Endothelial cell of umbilical vein (primary cell): ENCODE measurements at places on chromosomes 2 and 18. TPM values are rescaled to one million over a fixed set of nuclear protein-coding genes. Genes with fewer than 3 reads are reported as not detected.

- no peak for DNase-seq
These were observed 3.4 kb downstream of the PXDN start for GRCh38 chr2:1740716-1741589.

Gene UPP2
- total RNA-seq = not detected in 2 replicates

DNA sequence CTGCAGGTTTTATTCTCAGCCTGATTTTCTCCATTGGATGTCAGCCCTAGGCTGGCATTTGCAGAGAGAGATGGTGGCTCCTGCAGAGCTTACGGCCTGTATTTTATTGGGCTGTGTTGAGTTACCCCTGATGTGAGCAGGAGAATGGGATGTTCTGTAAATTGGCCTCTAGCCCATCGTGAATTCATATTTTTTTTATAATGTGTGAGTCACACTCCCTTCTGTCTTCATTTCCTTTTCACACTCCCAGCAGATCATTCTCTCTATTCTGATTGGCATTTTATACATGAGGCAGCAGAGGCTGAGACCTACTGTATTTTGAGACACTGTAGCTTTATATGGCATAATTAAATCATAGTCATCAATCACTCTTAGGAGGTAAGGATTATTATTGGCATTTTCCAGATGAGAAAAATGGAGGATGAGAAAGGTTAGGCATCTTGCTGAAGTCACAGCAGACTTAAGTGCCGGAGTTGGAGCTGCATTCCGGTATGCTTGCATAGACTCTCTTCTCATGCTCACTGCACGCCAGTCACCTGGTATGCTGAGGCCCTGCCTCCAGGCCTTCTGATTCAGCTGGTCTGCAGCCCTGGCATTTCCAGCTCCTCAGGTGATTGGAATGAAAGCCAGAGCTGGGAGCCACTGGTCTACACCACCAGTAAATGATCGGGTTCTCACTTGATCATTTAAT lies 142.4 kb downstream of the NEDD4L start:
- DNase-seq = peak; percentile 85

Gene RAPGEF4
- 8.8 and 9.2 TPM in 2 replicates for total RNA-seq

DNA sequence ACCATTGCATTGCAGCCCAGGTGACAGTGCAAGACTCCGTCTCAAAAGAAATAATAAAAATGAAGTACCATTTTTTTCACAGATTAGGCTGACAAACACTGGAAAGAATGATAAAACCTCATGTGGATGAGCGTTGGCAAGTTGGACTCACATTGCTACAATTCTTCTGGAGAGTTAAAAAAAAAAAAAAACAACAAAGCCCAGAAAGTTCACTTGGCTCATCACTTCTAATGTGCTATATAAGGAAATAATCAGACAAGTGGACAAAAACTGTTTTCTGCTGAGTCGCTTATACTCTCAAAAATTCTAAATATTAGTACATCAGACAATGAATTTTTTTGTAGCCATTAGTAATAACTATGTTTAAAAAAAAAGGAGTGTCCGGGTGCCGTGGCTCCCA lies 38.4 kb downstream of the PKP4 start:
- DNase-seq = no peak

Gene KIF1A
- 0.64 TPM in 1 of 2 replicates, not detected in the other for total RNA-seq

DNA sequence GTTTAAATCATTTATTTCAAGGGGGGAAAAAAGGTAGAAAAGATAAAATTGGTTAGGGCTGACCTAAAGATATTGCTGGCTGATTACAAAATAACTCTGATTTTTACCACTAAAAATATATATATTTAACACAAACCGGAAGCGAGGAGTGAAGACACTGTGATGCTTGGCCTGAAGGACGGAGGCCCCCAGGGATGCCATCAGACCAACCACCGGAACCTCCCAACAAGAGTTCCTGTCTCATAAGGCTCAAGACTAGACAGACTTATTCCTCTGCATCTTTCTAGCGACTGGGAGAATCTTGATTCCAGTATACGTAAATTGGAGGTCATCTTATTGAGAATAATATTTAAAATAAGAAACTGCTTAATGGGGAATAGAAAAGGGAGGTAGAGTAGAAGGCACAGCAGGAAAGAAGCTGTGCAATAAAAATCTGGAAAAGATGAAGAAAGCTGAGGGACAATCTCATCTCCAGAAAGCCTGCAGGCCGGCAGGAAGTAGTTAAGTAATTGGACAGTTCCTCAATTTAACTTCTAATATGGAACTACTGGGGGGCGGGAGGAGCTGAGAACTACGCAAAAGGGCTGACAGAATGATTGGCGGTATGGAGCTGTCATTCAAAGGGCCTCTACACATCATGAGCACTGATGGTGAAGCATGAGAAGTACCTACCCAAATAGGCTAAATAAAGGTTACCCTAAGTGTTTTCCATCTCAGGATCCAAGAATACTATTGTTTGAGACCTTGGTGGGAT lies 91.1 kb downstream of the DTNB start:
- no peak for DNase-seq

Gene ACTG2
- not detected in 2 replicates for total RNA-seq

DNA sequence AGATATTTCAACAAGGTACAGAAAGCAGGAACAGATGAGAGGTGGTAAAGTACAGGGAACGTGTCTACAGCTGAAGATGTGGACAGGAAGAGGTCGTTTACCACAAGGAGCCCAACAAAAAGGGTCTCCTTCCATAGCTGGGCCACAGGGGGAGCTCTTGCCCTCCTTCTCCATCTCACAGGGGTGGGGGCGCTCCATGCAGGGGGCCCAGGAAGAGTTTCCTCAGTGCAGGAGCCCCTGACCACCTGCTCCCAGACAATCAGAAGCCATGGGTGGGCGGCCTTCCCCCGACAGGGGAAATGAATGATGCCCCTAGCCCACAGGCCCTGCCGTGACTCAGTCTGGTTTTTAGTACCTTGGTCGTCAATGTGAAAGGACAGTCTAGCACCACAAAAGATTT lies 163.6 kb upstream of the ZNF516 start:
- DNase-seq = no peak

GRCh38 chr2:225615514-225615913 lies 216.0 kb downstream of the NYAP2 start:
- DNase-seq = no peak

DNA sequence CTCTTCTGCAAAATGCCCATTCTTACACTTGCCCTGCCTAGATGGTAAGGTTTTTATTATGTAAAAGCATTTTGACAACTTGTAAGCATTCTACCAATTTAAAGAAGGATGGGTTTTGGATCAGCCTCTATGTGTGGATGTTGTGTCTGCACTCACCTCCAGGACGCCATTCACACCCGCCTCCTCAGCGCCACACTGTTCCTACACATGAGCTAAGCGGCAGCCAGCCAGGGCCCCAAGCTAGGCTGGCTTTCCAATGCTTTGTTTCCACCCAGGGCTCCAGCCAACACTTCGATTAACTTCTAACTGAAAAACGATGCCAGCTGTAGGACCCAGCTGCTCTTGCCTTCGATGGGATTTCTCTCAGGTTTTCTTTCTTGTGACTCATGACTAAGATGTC lies 73.3 kb upstream of the FZD7 start:
- DNase-seq = no peak

Gene ALK
- total RNA-seq = not detected in 2 replicates

DNA sequence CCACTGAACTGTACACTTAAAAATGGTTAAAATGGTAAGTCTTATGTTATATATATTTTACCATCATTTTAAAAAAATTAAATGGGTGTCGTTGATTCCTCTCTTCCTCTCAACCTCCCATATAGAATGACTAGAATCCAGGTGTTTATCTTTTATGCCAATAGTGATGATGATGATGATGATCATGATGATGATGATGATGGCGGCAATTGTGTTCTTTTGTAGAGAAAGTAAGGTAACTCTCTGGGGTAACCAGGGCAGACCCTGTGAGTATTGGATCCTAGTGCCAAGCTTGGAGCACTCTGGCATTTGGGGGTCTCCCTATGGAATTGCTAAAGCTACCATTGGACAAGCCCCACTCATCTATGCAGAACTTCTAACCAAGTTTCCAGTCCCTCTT lies 113.6 kb downstream of the GLI2 start:
- DNase-seq = no peak
